Transverse colon (tissue), 4 donors: ENCODE measurements at places on chromosomes 3 and 15. TPM values are rescaled to one million over a fixed set of nuclear protein-coding genes. Genes with fewer than 3 reads are reported as not detected.

The PROS1 gene
- 25.5 TPM for total RNA-seq

GRCh38 chr15:100082761-100083402, 258.9 kb downstream of the ADAMTS17 start:
- H3K36me3 ChIP-seq: no peaks in the 10 kb centered on the region
- no peaks in the 10 kb centered on the region for H3K27me3 ChIP-seq
- H3K27ac ChIP-seq: no peak overlapping the region
- no peak for DNase-seq
- H3K4me1 ChIP-seq: no peaks in the 10 kb centered on the region

The SCAP gene
- total RNA-seq: 288 TPM

GRCh38 chr15:66763186-66764071, 61.4 kb downstream of the SMAD6 start:
- peak; percentile 75 for DNase-seq
- no peaks in the 10 kb centered on the region for H3K36me3 ChIP-seq
- peak overlapping the region; percentile 68 for H3K27ac ChIP-seq
- H3K4me1 ChIP-seq: peaks cover 44% of the 10 kb centered on the region
- H3K27me3 ChIP-seq: no peaks in the 10 kb centered on the region
- no peak overlapping the region for H3K4me3 ChIP-seq

DNA sequence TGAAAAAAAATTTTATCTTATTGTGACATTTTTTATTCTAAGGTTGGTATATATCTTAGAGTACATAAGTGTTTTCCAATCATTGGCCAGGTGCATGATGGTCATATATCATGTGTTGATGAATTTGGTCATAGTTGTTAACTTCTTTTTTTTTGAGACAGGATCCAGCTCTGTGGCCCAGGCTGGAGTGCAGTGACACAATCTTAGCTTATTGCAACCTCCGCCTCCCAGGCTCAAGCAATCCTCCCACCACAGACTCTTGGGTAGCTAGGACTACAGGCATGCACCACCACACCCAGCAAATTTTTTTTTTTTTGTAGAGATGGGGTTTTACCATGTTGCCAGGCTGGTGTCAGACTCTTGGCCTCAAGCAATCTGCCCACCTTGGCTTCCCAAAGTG, 44.0 kb downstream of the PCCB start:
- no peak overlapping the region for H3K27ac ChIP-seq
- no peaks in the 10 kb centered on the region for H3K36me3 ChIP-seq
- no peak for DNase-seq
- no peaks in the 10 kb centered on the region for H3K4me1 ChIP-seq
- H3K4me3 ChIP-seq: no peak overlapping the region

The XCR1 gene
- total RNA-seq: 0.14 TPM

- no peaks in the 10 kb centered on the region for H3K27me3 ChIP-seq
- no peak overlapping the region for H3K4me3 ChIP-seq
- no peaks in the 10 kb centered on the region for H3K36me3 ChIP-seq
- DNase-seq: no peak
These were observed 12.2 kb downstream of the NEK10 start for GRCh38 chr3:27356976-27357375.

GRCh38 chr3:150057227-150057626, 86.5 kb upstream of the PFN2 start:
- no peaks in the 10 kb centered on the region for H3K4me1 ChIP-seq
- no peak for DNase-seq
- no peaks in the 10 kb centered on the region for H3K36me3 ChIP-seq
- no peak overlapping the region for H3K27ac ChIP-seq
- no peak overlapping the region for H3K4me3 ChIP-seq

- H3K27me3 ChIP-seq: no peaks in the 10 kb centered on the region
- peaks cover 22% of the 10 kb centered on the region for H3K36me3 ChIP-seq
These were observed 68.0 kb downstream of the GMPS start for GRCh38 chr3:155938409-155938808.

DNA sequence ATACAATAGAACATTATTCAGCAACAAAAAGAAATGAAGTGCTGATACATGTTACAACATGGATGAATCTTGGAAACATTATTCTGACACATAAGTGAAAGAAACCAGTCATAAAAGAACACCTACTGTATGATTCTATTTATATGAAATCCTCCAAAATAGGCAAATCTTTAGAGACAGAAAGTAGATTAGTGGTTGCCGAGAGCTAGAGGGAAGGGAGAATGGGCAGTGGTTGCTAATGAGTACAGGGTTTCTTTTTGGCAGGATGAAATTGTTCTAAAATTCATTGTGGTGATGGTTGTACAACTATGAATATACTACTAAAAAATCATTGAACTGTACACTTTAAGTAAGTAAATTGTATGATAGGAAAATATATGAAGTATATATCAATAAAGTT, 6.3 kb upstream of the LRRC58 start:
- H3K27me3 ChIP-seq: no peaks in the 10 kb centered on the region
- no peaks in the 10 kb centered on the region for H3K36me3 ChIP-seq
- peaks cover 4% of the 10 kb centered on the region for H3K4me1 ChIP-seq
- DNase-seq: no peak

The GOLGA8S gene
- total RNA-seq: not detected

- H3K27ac ChIP-seq: peak overlapping the region; percentile 95
- H3K27me3 ChIP-seq: no peaks in the 10 kb centered on the region
- peaks cover 34% of the 10 kb centered on the region for H3K4me1 ChIP-seq
These were observed 252 bp downstream of the SIN3A start for GRCh38 chr15:75451202-75451673.

The GUCA1C gene
- not detected for total RNA-seq

GRCh38 chr3:46006238-46007032, 10.8 kb upstream of the FYCO1 start:
- H3K36me3 ChIP-seq: no peaks in the 10 kb centered on the region
- H3K4me3 ChIP-seq: no peak overlapping the region
- peak overlapping the region; percentile 52 for H3K27ac ChIP-seq
- peaks cover 6% of the 10 kb centered on the region for H3K4me1 ChIP-seq
- no peak for DNase-seq

The ACKR2 gene
- total RNA-seq: 6.0 TPM

DNA sequence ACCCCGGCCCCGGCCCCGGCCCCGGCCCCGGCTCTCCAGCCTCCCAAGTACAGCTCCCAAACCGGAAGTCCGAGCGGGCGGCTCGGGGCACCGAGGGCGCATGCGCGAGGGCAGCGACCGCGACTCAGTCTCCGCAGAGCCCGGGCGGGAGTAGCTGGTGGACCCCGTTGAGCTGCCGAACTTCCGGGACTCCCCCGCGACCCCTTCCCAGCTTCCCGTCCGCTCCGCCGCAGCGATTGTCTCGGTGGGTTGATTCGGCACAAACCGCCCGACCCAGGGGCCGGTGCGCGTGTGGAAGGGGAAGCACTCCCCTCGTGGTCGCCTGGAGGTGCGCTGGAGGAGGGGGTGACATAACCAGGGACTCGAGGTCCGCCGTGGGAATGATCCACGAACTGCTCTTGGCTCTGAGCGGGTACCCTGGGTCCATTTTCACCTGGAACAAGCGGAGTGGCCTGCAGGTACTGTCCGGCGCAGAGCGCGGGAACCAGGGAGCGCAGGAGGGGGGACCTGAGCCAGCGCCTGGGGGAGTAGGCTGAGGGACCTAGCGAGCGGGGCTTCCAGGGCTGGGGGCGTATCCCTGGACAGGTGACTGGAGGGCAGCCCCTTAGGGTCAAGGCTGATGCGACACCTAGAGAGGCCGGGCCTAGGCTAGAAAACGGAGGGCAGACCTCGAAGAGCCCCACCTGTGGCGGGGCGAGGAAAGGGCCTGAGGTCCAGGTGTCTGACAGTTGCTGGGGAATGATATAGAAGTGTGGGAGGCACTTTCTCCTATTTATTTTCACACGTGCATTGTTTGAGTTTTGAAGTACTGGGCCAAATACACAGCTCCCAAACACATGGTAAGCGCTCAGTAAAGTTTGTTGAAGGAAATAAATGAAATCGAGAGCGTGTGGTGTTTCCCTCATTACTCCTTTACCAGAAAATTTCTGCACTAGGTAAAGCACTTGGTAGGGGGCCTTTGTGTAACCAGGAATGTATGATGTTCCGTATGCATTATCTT, at the start of the genes TUBGCP4 and ZSCAN29:
TUBGCP4 (plus strand) TSS at position 127 of the 1,000 bp plus-strand sequence; CDS start at position 381, 254 bp downstream.
ZSCAN29 (minus strand) TSS at position 69 of the 1,000 bp plus-strand sequence. CDS start 1,130 bp downstream, outside the sequence.
- no peaks in the 10 kb centered on the region for H3K27me3 ChIP-seq
- H3K27ac ChIP-seq: peak within 1 kb of the TSS; percentile 85
- no peaks in the 10 kb centered on the region for H3K36me3 ChIP-seq
- peak within 1 kb of the TSS; percentile 56 for H3K4me3 ChIP-seq
- peaks cover 32% of the 10 kb centered on the region for H3K4me1 ChIP-seq

GRCh38 chr15:56674857-56675256, 58.5 kb downstream of the ZNF280D start:
- no peaks in the 10 kb centered on the region for H3K4me1 ChIP-seq
- H3K4me3 ChIP-seq: no peak overlapping the region
- H3K27ac ChIP-seq: no peak overlapping the region
- no peaks in the 10 kb centered on the region for H3K36me3 ChIP-seq

GRCh38 chr3:14200276-14200675, 21.7 kb downstream of the LSM3 start:
- H3K4me1 ChIP-seq: peaks cover 5% of the 10 kb centered on the region
- H3K36me3 ChIP-seq: no peaks in the 10 kb centered on the region
- no peaks in the 10 kb centered on the region for H3K27me3 ChIP-seq
- no peak for DNase-seq
- no peak overlapping the region for H3K4me3 ChIP-seq

The ADGRG7 gene
- total RNA-seq: 18.3 TPM

GRCh38 chr3:4752201-4753072, 226.8 kb upstream of the BHLHE40 start:
- no peaks in the 10 kb centered on the region for H3K27me3 ChIP-seq
- H3K36me3 ChIP-seq: no peaks in the 10 kb centered on the region
- peaks cover 39% of the 10 kb centered on the region for H3K4me1 ChIP-seq
- H3K27ac ChIP-seq: peak overlapping the region; percentile 76
- no peak overlapping the region for H3K4me3 ChIP-seq
- DNase-seq: peak; percentile 64

DNA sequence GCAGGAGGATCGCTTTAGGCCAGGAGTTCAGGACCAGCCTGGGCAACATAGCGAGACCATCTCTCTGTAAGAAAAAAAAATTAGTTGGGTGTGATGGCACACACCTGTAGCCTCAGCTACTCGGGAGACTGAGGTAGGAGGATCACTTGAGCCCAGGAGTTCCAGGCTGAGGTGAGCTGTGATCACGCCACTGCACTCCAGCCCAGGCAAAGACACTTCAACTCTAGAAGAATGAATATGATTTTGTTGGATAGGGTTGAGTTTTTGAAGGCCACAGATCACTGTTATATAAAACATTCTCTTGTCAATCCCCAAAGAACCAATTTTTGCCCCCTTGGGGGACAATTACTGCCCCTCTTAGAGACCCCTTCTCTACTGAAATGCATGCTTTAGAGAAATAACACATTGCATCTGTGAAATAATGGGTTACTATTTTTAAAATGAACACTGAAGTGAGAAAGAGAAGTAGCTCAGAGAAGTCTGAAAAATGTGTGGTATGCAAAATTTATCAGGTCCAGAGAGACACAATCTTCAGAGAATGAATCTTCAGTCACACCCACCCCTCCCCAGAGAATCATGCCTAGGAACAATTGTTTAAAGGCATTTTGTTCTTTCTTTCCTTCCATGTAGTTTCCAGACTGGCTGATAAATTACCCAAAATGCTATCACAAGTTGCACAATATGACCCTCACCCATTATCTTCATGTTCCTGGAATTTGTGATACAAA, 42.7 kb downstream of the METTL6 start:
- H3K27me3 ChIP-seq: no peaks in the 10 kb centered on the region
- no peak overlapping the region for H3K4me3 ChIP-seq
- H3K36me3 ChIP-seq: no peaks in the 10 kb centered on the region
- peaks cover 7% of the 10 kb centered on the region for H3K4me1 ChIP-seq
- H3K27ac ChIP-seq: peak overlapping the region; percentile 65

The A4GNT gene
- total RNA-seq: not detected

- no peaks in the 10 kb centered on the region for H3K27me3 ChIP-seq
- no peak overlapping the region for H3K4me3 ChIP-seq
- peaks cover 11% of the 10 kb centered on the region for H3K4me1 ChIP-seq
- H3K36me3 ChIP-seq: no peaks in the 10 kb centered on the region
- no peak overlapping the region for H3K27ac ChIP-seq
These were observed 28.6 kb downstream of the CGGBP1 start for GRCh38 chr3:88030210-88030609.

The SERPINI1 gene
- total RNA-seq: 1.5 TPM

The CPEB1 gene
- 3.7 TPM for total RNA-seq

The SLC9C1 gene
- not detected for total RNA-seq

- no peak overlapping the region for H3K27ac ChIP-seq
- H3K27me3 ChIP-seq: no peaks in the 10 kb centered on the region
- no peak for DNase-seq
- no peak overlapping the region for H3K4me3 ChIP-seq
- H3K36me3 ChIP-seq: peaks cover 47% of the 10 kb centered on the region
These were observed 15.1 kb downstream of the THUMPD3 start for GRCh38 chr3:9377981-9378380.

DNA sequence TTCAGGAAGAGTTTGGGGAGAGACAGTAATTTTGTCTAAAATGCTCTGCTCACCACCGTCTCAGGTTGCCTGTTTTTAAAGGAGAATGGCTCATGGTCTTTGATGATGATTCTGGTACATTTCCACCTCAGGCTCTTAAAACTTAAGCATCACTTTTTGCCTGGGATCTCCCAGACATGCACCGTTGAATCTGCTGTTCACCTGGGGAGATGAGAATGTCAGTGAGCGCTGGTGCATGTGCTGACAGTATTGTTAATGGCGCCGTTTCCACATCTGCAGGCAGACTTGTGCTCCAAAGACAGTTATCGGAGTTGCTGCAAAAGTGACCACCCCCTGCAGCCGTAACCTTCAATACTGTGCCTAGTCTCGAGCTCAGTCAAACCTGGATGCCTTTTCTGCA, 219.0 kb upstream of the TPM1 start:
- peaks cover 5% of the 10 kb centered on the region for H3K36me3 ChIP-seq
- DNase-seq: no peak
- peaks cover 56% of the 10 kb centered on the region for H3K4me1 ChIP-seq
- H3K27me3 ChIP-seq: no peaks in the 10 kb centered on the region
- no peak overlapping the region for H3K4me3 ChIP-seq

GRCh38 chr15:98292442-98293240, 332.1 kb downstream of the ARRDC4 start:
- no peak overlapping the region for H3K27ac ChIP-seq
- no peaks in the 10 kb centered on the region for H3K36me3 ChIP-seq
- no peak overlapping the region for H3K4me3 ChIP-seq
- peaks cover 52% of the 10 kb centered on the region for H3K27me3 ChIP-seq
- peaks cover 8% of the 10 kb centered on the region for H3K4me1 ChIP-seq
- peak; percentile 39 for DNase-seq

DNA sequence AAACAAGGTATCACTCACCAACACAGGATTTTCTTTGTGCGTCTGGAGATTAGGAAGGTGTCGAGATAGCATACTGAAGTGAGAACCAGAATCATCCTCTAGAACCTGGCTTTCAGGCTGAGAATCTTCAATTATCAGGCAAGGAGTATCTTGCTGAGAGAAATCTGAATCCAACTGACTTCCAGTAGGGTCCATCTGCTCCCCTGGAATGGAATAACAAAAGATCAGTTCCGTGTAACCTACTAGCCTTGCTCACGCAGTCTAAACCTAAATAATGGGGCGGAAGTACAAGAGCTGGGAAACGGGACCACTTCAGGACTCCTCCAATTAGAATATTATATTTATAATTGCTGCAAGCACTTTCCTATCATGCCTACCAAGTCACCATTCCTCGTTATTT, 690 bp downstream of the TP53BP1 start:
- no peaks in the 10 kb centered on the region for H3K36me3 ChIP-seq
- H3K4me1 ChIP-seq: peaks cover 6% of the 10 kb centered on the region
- H3K27ac ChIP-seq: peak overlapping the region; percentile 92

- H3K4me1 ChIP-seq: peaks cover 83% of the 10 kb centered on the region
- no peaks in the 10 kb centered on the region for H3K36me3 ChIP-seq
- H3K27me3 ChIP-seq: no peaks in the 10 kb centered on the region
- peak within 1 kb of the TSS; percentile 43 for H3K4me3 ChIP-seq
- peak within 1 kb of the TSS; percentile 97 for H3K27ac ChIP-seq
These were observed at the start of gene CCDC9B for GRCh38 chr15:40340740-40341400. Gene CCDC9B, minus strand, starts transcription at chr15:40340939. Its CDS starts 120 bp downstream, at chr15:40340819.

The TIGIT gene
- 1.2 TPM for total RNA-seq
